MV-4-11 (cell line): ENCODE measurements at places on chromosomes 5 and 9.

- no peak for DNase-seq
Measured at GRCh38 chr5:170143710-170144109, 38.0 kb downstream of the FOXI1 start.

DNA sequence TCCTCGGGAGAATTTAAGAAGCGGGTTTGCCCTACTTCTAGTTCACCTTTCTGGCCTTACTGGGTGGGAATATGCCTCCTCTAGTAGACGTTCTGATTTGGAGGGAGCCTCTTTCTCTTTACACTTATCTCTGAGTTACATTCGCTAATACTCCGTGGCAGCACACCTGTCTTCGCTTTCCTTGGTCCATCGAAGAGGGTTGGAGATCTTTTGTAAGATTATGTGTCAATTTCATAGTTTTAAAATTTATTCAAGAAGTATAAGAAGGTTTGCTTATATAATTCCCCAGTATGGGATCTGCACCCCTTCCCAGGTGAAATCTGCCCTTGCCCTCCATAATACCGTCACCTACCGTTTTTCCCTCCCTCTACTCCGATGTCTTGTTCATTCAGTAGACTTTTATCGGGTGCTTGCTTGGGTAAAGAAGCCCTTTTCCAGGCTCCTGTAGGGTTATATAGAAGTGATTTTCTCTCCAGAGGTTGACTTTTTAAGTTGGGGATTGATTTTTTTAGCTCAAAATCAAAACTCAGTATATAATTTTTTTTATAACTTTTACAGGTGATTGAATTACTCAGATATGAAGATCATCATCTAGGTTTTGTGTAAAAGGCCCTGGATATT lies 1.1 kb downstream of the GPBP1 start:
- DNase-seq = no peak

- no peak for DNase-seq
Measured at GRCh38 chr9:70110194-70111041, 66.8 kb downstream of the MAMDC2 start.

DNA sequence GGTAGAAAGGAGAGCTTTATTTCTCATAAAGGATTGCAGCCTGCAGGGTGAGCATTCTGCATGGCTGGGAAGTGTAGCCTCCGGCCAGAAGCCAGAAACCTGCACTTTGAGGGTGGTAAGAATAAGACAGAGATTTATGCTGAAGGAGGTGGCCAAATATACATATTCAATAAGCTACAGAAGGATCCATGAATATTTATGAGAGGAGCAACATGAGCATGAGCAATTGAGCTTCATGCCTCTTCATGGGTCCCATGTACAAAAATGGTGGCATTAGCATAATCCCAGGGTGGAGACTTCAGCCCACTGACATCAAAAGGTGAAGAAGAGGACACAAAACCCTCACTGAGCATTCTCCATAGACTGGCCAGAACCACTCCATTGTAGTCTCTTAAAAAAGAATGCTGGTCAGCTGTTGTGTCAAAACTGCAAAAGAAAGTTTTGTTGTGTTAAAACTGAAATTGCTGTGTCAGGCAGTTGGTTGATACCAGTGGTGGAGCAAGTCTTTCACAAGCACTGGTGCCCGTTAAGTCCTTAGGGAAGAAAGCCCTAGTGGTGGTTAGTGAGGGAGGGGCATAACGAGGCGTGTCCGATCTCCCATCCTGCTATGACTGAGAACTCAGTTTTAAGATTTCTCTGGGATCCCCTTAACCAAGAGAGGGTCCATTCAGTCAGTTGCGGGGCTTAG lies 160.8 kb upstream of the MAP1B start:
- peak; percentile 21 for DNase-seq

DNA sequence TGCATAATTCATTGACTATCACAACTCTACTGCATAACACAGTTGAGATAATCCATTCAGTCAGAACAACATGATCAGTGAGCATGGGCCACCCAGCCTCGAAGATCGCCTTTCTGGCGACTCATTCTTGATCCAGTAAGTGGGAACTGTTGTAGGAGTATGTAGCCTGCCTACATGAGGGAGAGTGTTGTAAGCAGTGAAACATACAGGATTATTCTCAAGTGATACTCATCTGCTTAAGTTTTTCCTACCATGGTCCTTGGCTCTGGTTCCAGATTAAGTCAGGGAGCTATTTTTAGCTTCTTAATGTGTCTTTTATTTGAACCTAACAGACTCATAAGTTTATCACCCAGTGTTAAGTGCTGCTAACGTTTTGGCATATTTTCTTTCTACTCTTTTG lies 44.0 kb downstream of the TNPO1 start:
- DNase-seq = no peak

GRCh38 chr5:989961-990530 lies 18.6 kb upstream of the NKD2 start:
- peak; percentile 75 for DNase-seq

DNA sequence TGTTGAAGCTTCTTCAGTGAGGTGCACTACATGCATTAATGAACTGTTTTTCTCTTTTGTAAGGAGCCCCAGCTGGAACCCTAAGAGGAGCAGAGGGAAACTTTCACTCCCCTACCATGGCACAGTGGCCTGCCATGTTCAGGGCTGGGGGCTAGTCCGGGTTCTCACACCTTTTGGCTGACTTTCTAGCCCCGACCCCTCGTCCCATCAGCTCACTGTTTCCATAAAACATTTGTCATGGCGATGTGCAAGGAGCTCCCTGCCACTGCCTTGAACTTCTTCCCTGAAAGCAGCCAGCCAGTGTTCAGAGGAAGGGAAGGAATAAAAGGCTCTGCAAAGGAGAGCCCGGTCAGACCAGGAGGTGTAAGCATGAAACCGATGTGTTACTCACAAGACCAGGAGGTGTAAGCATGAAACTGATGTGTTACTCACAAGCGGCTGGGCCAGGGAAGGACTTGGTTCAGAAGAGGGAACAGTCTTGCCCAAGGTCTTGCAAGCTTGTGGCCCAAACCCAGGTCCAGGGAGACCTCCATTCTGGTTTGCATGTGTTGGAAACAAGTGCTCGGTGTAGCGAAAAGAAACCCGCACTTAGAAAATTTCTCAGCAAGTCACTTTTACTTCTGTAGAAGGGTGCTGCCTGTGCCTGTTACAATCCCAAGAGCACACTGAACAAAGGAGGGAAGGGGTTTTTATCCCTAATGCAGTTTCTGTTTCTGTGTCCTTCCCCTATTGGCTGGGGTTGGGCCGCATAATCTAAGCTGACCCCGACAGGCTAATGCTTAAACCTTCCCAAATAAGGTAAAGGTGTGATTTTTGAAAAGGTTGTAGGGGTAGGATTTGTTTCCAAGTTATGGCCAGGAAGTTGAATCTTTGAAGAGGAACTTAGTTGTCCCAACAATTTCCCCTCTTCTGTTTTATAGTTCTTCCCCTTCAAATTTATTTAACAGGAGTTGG lies 3.4 kb upstream of the ABO start:
- peak; percentile 37 for DNase-seq

- no peak for DNase-seq
Measured at GRCh38 chr9:73239570-73240265, 88.1 kb downstream of the ANXA1 start.

GRCh38 chr5:32163785-32164184 lies 10.3 kb downstream of the GOLPH3 start:
- DNase-seq = peak; percentile 10
